RCC 7860 (cell line): ENCODE measurements at places on chromosomes 6 and 20.

- no peak for DNase-seq
Observed at GRCh38 chr6:53192682-53193188, 44.1 kb upstream of the GCM1 start.

DNA sequence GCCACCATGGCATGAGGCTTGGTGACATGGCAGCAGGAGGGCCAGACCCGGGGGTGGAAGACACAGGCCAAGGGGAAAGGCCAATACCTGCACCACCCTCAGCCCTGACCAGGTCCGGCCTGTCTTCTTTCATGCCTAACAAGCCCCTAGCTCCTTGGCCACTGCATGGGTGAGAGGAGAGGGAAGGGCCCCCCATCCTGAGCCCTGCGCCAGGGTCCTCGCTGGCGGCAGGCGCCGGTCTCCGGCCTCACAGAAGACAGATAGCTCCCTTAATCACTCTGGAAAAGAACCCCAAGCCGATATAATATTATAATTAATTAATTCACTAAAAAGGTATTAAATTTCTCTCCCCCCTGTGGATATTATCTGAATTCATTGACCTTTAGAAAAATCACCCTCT is 41.4 kb downstream of the MDFI start:
- DNase-seq: no peak

DNA sequence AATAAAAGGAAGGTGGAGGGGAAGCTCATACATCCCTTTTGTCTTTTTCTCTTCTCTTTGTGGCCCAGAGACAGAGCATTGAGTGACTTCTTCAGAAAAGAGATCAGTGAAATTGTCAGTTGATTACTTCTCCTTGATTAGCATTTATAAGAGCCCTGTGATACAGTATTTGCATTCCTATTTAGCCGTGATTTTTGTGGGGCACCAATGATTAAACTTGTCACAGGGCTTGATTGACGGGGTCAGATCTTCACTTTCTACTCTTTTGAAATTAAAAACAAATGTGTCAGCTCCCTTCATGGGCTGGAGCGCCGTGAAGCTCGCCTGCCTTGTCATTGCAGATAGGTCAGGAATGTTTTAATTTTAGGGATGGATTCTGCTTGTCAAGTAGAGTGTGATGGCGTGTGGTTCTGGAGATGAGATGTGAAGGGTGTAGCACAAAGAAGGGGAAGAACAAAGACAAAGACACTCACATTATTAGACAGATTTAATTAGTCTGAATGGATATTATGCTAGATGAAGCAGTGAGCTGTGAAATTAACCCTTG is 166.8 kb downstream of the ZNF217 start:
- DNase-seq: no peak

DNA sequence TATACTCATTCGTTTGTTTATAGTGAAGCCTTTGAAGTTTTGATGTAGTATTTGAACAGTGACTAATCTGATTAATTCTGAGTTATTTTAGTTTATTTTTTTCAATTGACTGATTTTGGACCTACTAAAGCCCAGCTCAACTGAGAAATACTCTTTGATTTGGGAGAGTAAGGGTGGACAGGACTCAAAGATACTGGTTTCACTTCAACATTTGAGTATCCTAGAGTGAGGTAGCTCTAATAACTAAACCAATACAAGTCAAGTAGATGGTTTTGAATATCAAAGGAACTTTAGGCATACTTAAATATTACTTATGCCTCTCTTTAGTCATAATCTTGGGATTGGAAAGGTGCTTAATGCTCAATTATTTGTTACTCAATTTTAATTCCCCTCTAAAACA is 65.6 kb downstream of the ZNF292 start:
- no peak for DNase-seq

DNA sequence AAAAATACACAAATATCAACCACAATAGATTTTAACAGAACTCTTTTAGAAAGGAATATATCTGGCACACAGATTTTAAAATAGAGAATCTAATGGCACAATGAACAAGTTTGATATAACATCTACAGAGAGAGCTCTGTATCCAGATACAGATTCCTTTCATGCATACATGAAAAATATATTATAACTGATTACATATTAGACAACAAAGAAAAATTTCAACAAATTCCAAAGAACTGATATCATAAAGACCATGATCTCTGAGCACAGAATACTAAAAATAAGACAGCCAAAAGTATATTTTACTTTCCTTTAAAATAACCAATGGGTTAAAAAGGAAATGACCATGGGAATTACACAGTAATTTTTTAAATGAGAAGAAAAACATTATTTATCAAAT is 74.1 kb upstream of the MAP7 start:
- no peak for DNase-seq

- DNase-seq: no peak
Observed at GRCh38 chr6:32291543-32291942, 67.7 kb upstream of the NOTCH4 start.

DNA sequence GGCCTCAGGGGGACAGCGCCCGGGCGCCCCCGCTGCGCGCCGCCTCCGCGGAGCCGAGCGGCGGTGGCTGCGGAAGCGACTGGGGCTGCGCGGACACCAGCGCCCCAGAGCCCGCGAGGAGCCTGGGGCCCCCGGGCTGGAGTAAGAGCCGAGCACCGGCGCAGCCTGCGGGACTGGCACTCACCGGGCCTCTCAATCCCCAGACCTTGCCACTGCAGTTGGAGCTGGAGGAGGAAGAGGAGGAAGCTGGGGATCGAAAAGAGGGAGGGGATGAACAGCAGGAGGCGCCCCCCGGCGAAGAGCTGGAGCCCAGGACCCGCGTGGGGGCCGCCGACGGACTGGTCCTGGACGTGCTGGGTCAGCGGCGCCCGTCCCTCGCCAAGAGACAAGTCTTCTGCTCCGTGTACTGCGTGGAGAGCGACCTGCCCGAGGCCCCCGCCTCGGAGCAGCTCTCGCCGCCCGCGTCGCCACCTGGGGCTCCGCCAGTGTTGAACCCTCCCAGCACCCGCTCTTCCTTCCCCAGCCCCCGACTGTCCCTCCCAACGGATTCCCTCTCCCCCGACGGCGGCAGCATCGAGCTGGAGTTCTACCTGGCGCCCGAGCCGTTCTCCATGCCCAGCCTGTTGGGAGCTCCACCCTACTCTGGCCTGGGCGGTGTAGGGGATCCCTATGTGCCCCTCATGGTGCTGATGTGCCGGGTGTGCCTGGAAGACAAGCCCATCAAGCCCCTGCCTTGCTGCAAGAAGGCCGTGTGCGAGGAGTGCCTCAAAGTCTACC is 590 bp downstream of the RNF217 start:
- peak; percentile 17 for DNase-seq

GRCh38 chr6:120320481-120321162 is 971.1 kb upstream of the MAN1A1 start:
- DNase-seq: no peak

DNA sequence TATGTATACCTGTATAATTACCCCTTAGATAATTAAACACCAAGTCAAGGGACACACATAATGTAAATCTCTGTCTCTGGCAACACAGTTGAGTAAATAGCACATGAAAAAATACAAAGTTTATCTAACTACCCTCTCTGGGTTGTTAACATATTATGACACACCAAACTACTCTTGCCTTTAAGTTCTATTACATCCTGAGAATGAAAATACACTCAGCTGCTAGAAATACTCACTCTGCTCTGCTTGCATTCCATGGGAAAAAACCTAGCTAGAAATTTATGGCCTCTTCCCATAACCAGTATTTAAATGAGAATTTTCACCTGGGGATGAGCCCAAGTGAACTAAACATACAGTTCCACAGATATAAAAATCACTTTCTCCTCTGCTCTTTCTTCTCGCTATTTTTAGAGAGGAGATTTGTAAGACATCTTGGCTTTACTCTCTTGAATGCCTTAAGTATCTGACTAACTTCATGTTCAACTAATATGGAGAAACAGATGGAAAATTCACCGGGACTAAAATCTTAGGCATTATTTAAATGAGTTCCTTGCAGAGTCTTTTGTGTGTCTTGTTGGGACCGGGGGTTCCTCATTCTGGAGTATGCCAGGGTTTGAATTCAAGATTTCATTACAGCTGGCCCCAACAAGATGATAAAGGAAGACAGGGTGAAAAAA is 140.9 kb downstream of the GJA10 start:
- DNase-seq: no peak

- DNase-seq: no peak
Observed at GRCh38 chr6:139007428-139007827, 19.4 kb upstream of the REPS1 start.

DNA sequence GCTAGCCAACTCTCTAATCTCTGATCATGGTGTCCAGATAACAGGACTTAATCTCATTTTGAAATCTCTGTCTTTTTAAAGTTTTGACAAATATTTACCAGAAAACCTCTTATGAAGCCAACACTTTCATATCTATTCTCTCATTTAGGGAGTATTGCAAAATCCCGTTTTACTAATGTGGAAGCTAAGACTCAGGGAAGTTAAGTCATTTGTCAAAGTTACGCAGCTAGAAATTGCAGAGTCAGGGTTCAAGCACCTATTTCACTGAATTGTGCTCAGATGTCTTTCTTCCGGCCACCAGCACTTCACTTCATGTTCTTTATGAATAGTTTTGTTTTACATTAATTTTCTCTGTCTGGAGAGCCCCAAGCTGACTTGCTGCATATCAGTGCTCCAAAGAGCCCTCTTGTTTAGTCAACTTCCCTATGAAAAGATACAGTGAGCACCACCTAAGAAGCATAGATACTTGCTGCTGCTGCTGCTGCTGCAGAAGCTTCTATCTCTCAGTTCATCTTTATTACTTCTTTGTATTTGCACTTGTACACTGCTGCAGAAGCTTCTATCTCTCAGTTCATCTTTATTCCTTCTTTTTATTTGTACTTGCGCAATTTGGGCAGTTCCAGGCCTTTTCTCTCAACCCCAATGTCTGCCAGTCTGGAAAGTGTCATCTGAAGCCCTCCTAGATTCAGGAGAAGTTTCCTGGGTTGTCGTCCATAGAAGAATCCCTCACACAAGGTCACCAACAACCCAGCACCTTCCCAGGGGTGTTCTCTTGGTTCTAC is 329.7 kb downstream of the MAFB start:
- DNase-seq: no peak

DNA sequence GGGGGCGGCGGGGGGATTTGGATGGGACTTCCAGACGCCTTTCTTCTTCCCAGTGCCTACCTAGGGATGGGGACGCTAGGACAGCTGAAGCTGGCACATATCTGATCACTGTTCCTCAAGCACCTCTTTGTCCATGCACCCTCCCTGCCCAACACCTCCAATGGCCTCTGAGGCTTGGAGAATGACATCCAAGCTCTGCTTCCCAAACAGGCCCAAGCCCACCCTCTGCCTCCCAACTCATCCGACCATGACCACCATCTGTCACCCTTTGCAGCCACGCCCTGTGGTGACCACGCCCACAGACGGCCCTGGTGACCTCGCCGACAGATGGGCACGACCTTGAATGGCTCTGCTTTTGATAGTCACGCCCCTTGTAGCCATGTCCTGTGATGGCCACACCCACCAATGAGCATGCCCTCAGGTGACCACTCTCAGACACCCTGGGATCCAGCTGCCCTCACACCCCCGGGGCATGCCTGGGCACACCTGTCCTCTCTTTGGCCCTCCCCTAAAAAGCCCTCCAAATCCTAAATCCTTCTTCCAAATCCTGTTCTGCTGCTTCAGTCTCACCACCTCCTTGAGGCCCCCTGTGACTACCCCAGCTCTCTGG is 51.0 kb downstream of the SSR1 start:
- DNase-seq: no peak

DNA sequence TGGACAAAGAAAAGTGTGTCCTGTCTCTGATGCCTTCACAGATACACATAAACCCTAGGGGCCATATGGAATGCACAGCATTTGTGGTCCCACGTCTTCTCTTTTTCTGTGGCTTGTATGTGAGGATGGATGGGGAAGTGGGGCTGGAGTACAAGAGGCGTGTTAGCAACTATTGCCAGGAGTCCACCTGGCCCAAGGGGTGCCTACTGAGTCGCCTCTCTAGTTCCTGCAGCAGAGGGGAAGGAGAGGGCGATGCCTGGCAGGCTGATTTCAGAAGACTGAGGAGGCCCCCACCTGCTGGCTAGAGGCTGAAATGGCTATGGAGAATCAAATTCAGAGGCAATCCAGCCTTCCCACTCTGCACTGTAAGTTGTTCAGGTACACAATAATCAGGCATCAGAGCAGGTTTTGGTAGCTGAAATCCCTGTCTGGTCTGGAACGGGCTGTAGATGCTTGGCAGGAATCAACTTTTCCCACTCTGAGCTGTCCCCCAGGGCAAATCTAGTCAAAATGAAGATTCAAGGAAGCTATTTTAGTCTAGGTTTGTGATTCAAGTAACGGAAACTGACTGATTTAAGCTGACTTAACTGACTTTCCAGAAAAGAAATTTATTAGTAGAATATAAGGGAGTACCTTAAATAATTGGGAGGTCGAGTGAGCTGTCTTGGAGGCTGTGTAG is 14.9 kb upstream of the PPARD start:
- no peak for DNase-seq

- no peak for DNase-seq
Observed at GRCh38 chr6:165864218-165864617, 201.2 kb upstream of the PDE10A start.

DNA sequence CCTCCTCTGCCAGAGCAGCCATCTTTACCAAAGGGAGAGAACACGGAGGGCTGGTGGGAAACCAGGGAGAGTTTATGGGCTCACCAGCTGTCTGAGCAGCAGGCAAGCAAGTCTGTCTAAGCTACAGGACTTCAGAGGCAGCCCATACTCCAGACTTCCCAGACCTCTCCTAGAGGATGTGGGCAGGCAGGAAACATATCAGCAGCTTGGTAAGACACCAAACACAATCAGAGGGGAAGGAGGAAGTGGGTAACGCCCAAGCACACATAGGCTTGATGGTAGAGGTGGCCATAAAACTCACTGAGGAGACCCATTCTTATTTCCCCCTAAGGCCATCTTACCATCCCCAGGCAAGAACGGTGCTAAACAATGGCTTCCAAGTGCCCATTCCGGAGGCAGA is 143.1 kb upstream of the ARID1B start:
- no peak for DNase-seq

- DNase-seq: no peak
Observed at GRCh38 chr20:50061151-50062005, 51.6 kb downstream of the UBE2V1 start.

- no peak for DNase-seq
Observed at GRCh38 chr20:4102381-4102780, 87.0 kb upstream of the RNF24 start.

DNA sequence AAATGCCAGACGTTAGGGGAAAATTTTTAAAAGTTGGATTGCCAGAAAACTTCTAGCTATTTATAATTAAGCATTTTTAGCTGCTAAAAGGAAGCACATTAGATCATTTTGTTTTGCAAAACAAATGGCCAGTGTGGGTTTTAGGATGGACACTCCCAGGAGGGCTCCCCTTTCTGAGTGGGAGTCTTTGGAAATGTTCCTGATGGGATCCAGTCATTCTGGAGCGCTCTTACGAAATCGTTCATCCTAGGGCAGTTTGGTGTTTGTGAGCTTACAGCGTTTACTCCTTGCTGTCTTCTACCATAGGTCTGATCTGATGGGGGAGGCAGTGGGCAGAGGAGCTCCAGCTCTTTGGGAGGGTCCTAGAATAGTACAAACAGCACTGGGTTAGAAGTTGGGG is 14.7 kb downstream of the GNAS start:
- no peak for DNase-seq
